NK-92 treated with Interleukin-12 subunit alpha and Interleukin-12 subunit beta, amount 100 ng/mL, for 24 hours (cell line): ENCODE measurements at places on chromosomes 3 and 15.

DNA sequence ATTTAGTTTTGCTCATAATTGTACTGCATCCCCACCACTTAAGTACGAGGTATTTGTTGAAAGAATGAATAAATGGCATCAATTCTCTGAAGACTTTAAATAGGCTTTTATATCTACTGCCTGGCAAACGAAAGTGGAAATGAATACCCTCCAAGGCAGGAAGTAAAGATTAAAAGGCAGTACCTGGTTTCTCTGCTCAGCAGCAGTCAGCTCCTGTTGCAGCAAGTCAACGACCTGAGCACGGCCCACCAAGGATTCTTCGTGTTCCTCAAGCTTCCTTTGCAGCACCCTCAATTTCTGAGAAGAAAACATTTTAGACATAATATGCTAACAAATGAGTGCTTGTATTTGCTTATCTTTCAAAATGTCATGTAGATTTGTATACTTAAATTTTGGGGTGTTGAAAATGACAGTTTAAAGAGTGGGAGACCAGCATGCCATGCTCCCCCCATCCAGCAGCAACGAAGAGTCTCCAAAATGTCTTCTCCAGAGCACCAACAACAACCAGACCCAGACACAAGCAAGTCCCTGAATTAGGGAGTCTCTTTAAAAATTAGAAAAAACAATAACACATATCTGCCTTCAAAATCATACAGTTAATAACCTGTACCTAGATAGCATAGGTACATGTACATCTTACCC lies 31.2 kb downstream of the GOLGB1 start:
- no peak for DNase-seq

DNA sequence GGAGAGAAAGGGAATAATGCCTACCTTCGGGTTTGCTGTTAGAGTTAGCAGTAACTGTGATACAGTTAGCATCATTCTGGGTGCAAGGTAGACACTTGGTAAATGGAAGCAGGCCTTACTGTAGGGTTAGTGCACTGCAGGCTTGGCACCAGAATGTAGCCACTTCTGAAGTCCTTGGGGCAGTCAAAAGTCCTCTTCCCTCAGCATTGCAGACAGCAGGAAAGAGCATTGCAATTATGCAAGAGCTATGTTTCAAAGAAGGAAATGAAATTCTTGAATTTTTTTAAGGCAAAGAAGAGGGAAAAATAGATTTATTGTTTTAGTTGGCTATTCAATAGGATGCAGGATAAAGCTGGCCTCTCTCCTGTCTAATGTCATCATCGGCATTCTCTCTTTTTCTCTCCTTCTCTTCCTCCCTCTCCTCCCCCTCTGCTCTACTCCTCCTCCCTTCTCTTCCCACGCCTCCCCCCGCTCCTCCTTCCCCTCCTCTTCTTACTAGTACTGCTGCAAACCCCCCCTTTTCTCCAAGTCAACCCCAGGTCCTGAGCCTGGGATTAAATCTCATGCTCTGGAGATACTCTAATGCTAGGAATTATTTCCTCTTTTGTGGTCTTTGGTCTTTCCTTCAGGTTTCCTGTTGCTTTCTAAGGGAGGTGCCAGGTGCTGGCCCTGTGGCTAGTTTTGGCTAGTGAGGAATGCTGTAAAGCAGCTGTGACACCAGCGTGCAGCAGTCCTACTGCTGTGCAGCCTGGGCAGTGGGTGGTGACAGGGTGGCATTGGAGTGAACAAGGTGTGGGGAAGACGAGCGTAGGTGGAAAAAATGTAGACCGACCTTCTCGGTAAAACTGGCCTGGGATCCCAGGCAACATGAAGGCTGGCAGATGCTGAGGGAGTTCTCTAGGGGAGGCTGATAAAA lies 21.7 kb downstream of the EEFSEC start:
- no peak for DNase-seq

GRCh38 chr3:43411429-43411828 lies 125.1 kb downstream of the SNRK start:
- no peak for DNase-seq

GRCh38 chr3:134449951-134450350 lies 35.8 kb downstream of the ANAPC13 start:
- DNase-seq = no peak

- no peak for DNase-seq
These were observed 50.8 kb downstream of the CPN2 start for GRCh38 chr3:194300382-194300758.

GRCh38 chr3:71264840-71265239 lies 318.7 kb downstream of the FOXP1 start:
- DNase-seq = no peak

DNA sequence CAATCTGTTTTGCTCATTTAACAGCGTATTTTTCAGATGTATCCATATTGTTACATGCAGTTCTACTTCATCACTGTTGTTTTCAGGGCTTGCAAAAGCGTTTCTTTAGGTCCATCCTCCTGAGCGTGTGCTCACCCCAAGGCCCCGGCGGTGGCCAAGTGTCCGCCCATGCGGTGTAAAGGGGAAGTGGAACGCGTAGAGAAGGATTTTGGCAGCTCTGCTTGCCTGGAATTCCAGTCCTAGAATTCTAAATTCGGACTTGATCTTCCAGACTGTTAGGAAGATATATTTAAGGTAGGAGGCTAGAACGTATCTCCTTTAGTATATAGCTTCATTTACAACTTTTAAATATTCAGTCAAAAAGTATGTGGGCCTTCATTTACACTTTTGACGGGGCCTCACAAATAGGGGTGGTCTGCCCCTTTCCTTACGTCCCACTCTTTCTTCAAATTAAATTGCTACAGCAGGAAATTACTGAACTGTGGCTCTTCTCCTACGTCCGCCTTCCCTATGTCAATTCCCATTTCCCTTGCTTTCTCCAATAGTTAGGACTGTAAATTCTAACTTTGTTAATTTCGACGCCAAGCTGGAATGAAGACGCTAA lies 609 bp upstream of the TBC1D23 start:
- DNase-seq = no peak
